Progenitor cell of endocrine pancreas (in vitro differentiated cells): ENCODE measurements at places on chromosomes 11 and 22.

- no peak for DNase-seq
Measured at GRCh38 chr11:65579291-65579690, 3.4 kb downstream of the EHBP1L1 start.

DNA sequence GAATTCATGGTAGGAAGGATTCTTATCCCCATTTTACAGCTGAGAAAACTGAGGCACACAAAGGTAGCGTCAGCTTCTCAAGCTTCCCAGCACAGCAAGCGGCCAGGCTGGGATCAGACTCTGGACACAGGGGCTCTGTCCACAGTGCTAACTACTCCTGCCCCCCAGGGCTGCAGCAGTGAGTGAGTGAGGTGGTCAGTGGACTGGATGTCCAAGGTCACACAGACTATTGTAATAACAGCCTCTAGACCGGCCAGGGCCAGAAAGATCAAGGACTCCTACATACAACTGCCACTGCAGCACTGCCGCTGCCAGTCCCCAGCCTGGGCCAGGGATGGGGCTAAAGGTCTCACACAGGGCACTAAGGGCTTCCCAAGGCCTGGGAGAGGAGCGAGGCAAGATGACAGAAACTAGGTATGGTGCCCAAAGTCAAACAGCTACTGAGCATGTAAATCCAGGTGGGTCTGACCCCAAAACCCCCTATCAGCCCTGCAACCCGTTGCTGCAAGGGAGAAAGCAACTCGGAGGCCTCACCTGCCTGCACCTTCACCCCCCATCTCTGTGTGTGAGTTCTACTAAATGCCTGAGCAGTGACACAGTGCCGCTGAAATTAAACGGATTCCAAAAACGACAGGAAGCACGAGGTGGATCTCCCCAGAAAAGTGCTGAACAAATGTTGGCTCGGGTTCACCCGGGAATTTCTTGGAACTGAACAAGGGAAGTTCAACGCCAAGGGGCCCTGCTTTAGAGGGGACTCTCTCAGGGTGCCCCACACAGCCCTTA, 161.8 kb upstream of the GRK3 start:
- DNase-seq = no peak

- DNase-seq = no peak
Measured at GRCh38 chr22:21650823-21651520, 8.9 kb downstream of the SDF2L1 start.

DNA sequence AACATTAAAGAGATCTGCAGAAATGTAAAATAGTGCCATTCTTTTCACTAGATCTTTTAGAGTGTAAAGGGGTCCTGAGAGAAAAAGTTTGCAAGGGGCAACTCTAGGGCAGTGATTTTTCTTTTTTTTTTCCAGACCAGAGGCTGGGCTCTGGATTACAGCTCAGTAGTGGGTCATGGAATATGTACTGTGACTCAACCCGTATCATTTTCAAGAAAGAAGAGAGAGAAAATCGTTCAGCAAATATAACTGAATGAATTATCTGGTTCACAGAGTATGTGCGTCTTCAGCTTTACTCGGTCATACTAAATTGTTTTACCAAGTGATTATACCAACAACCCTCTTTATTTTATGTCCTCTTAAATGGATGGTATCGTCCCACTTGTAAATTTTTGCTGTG, 3.8 kb downstream of the CEP57 start:
- no peak for DNase-seq

DNA sequence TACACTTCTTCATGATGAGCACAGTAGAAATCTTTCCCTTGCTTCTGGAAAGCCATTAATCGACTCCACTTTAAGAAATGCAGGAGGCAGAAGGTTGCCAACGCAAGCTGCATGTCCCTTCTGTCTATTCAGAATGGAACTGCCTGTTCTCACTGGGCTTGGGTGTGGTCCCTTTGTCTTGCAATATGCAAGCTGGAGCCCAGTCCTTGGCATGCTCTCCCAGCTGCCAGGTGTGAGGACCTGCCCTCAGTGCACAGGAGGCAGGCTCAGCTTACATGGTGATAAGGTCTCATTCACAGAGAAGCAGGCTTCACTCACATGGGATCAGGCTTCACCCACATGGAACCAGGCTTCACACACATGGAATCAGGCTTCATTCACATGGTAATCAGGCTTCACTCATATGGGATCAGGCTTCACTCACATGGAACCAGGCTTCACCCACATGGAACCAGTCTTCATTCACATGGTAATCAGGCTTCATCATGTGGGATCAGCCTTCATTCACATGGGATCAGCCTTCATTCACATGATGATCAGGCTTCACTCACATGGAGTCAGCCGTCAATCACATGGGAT, 59.2 kb upstream of the USP47 start:
- DNase-seq = no peak

GRCh38 chr22:41177622-41178424, 27.3 kb upstream of the L3MBTL2 start:
- DNase-seq = no peak

GRCh38 chr11:95296165-95296564, 65.2 kb upstream of the SESN3 start:
- DNase-seq = no peak

GRCh38 chr11:43927925-43928707, 14.3 kb upstream of the C11orf96 start:
- DNase-seq = no peak

DNA sequence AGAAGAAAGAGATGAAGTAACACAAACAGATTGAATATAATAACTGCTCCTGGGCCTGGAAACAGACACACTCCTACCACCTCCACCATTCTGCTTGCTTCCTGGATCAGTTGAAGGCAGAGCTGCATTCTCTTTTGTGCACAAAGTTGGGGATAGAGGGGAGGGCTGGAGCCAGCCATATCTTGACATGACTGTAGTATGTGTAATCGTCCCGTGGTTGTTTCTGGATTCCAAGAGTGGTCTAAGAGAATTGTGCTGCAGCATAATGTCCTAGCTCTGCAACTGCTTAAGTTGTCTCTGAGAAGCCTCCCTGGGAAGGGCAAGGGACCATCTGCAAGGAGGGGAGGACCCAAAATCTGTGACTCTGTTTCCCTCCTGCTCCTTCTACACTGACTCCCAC, 3.2 kb downstream of the CRY2 start:
- no peak for DNase-seq

GRCh38 chr11:106961518-106961917, 56.8 kb downstream of the GUCY1A2 start:
- DNase-seq = no peak

GRCh38 chr11:119316729-119317591, at the start of gene MCAM:
MCAM (minus strand) TSS chr11:119317130; CDS start chr11:119317101, 29 bp downstream.
- no peak for DNase-seq

GRCh38 chr11:55895216-55895615, 12.1 kb downstream of the TRIM51 start:
- DNase-seq = no peak

GRCh38 chr11:120124355-120124754, 13.6 kb downstream of the TRIM29 start:
- DNase-seq = no peak

GRCh38 chr11:3102641-3102921, 45.4 kb upstream of the CARS1 start:
- no peak for DNase-seq

DNA sequence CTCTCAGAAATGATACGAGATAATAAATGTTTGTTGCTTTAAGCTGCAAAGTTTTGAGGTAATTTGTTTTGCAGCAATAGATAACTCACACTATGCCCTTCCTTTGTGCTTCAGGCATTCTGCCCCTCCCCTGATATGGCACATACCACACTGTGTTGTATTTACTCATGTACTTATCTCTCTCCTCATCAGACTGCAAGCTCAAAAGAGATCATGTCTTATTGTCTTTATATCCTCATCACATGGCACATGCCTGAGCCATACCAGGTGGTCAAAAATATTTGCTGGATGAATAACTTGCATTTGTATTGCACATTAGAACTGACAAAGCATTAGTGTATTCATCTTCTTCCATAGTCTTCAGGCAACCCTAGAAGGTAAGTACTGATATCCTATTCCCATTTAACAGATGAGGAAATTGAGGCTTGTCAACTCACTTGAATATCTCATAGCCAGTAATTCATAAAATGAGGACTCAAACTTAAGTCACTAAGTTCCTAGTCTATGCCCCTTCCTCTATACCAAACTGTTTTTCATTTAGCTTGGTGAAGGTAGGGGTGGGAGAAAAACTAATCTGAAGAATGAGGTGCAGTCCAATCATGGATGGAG, 83.9 kb upstream of the EED start:
- no peak for DNase-seq

- no peak for DNase-seq
Measured at GRCh38 chr11:20656901-20657300, 12.5 kb upstream of the NELL1 start.

DNA sequence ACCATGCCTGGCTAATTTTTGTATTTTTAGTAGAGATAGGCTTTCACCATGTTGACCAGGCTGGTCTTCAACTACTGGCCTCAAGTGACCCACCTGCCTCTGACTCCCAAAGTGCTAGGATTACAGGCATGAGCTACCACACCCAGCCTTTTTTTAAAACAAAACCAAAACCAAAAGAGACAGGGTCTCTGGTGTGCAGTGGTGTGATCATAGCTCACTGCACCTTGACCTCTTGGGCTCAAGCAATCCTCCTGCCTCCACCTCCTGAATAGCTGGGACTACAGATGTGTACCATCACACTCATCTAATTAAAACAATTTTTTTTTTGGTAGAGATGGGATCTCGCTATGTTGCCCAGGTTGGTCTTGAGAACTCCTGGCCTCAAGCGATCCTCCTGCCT, 77.7 kb downstream of the PTPRJ start:
- no peak for DNase-seq

DNA sequence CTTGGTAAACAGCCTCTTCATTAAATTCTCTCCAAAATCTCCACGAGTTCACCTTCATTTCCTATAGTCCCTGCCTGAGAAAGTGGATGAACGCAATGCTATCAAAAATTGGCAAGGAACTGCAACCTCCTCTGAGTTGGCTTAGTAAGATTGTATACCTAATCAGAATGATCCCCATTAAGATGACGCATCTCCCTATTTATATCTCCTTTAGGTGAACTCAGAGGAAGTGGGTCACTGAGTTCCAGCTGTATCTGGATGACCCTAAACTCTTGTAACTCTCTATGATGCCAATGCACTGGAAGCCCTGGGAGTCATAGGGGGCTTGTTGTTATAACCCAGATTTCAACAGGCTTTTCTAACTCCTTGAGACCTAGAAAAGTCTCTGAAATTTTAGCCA, 48.2 kb downstream of the OR10A6 start:
- no peak for DNase-seq

DNA sequence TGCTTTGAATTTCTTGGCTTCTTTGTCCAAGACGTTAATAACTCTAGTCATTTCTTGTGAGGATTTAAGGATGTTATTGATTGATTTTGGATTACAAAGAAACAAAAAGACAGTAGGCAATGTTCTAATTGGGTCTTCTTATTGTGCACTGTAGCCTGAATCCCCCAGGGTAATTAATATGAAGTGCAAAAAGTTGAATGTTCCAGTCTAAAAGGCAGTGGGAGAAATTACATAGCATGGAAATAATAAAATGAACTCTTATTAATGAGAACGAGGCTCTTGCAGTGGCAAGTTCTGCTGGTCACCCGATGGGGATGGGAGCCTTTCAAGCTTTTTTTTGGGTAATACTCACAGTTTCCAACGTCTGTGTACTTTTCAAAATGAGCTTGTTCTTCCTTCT, 45.6 kb downstream of the UBASH3B start:
- DNase-seq = no peak

- DNase-seq = no peak
Measured at GRCh38 chr22:30285846-30286200, 3.5 kb downstream of the CASTOR1 start.

- no peak for DNase-seq
Measured at GRCh38 chr22:36443198-36443770, 38.2 kb downstream of the TXN2 start.
